ENCODE measurements at places on chromosomes 4 and X.
A peak's percentile ranks its signal among the peaks of the same experiment; 100 is the strongest.

- H3K4me1 ChIP-seq: no peaks in the 10 kb centered on the region
- H3K4me3 ChIP-seq: no peak overlapping the region
- H3K27me3 ChIP-seq: no peaks in the 10 kb centered on the region
- no peak overlapping the region for H3K27ac ChIP-seq
These were observed 290.7 kb downstream of the PCDH10 start for GRCh38 chr4:133439830-133440229.

DNA sequence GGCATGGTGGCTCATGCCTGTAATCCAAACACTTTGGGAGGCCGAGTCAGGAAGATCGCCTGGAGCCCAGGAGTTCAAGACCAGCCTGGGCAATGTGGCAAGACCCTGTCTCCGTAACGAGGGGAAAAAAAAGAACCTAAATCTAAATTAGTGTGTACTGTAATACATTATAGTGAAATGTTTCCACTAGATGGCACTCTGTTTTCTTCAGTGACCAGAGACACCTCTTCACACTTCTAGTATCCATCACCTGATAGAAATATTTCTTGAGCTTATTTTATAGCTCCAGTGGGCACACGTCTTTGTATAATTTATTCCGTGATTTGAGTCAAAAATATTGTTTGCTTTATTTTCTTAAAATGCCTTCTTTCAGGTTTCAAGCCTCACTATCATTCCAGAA, 600.9 kb upstream of the DIPK2B start:
- no peaks in the 10 kb centered on the region for H3K27me3 ChIP-seq
- peaks cover 21% of the 10 kb centered on the region for H3K4me1 ChIP-seq
- H3K27ac ChIP-seq: no peak overlapping the region
- no peak for DNase-seq
- H3K4me3 ChIP-seq: no peak overlapping the region
- no peaks in the 10 kb centered on the region for H3K36me3 ChIP-seq

DNA sequence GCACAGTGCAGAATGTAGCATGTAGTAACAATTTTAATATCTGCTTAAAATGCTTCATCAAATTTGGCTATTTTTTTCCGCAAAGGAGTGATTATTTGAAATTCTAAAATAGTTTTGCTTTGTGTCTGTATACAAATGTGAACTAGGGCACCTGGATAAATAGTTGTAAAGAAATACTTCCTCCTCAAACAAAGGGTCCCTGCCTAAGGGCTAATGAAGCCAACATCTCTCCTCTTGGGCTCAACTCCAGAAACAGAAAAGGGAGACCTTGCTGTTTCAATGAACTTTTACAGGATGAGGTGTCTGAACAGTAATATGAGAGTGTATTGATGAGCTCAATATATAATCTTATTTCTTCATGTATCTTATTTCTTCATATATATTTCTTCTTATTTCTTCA, 30.8 kb upstream of the SCOC start:
- H3K4me3 ChIP-seq: no peak overlapping the region
- peaks cover 9% of the 10 kb centered on the region for H3K27me3 ChIP-seq
- no peak for DNase-seq
- peaks cover 5% of the 10 kb centered on the region for H3K4me1 ChIP-seq

DNA sequence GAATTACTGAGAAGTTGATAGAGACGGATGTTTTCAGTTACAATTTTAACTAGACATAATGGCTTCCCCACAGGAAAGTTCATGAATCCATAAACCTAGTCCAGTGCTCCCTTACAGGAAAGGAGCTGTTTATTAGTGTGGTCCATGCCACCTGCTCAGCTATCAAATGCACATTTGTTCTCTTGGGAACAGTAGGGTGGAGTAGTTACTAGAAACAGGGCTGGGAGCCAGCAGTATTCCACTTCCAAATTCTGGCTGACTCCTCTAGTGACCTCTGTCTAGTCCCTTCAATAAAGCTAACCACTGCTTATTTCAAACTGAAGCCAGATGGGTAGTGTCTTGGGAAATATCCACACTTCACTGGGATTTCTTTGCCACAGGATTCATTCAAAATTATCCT, 88.4 kb upstream of the TLL1 start:
- H3K4me3 ChIP-seq: no peak overlapping the region
- no peaks in the 10 kb centered on the region for H3K36me3 ChIP-seq
- no peaks in the 10 kb centered on the region for H3K4me1 ChIP-seq
- H3K27ac ChIP-seq: no peak overlapping the region
- no peaks in the 10 kb centered on the region for H3K27me3 ChIP-seq
- no peak for DNase-seq

DNA sequence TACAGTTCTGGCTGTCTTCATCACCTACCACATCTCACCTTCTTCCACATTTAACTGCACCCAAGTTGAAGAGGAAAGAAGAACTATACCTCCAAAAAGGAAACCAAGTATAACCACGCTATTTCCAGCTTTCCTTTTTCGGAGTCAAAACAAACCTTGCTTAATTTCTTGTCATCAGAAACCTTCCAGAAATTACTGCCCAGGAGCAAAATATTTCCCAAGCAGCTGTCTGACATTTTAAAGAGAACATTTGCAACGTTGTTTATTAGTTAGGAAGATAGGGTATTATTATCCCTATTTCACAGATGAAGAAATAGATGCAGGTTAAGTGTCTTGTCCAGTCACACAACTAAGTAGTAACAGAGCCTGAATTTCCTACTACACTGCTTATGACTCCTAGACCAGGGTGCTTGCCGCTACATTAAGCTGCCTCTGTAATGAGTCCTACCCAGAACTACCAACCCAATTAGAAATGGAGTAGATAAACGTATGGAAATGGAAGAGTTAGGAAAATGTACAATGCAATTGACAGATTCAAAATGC, 2.2 kb upstream of the ACSL4 start:
- H3K4me3 ChIP-seq: no peak overlapping the region
- H3K27me3 ChIP-seq: peaks cover 3% of the 10 kb centered on the region
- no peak for DNase-seq
- peaks cover 22% of the 10 kb centered on the region for H3K4me1 ChIP-seq
- peak overlapping the region; percentile 67 for H3K27ac ChIP-seq

DNA sequence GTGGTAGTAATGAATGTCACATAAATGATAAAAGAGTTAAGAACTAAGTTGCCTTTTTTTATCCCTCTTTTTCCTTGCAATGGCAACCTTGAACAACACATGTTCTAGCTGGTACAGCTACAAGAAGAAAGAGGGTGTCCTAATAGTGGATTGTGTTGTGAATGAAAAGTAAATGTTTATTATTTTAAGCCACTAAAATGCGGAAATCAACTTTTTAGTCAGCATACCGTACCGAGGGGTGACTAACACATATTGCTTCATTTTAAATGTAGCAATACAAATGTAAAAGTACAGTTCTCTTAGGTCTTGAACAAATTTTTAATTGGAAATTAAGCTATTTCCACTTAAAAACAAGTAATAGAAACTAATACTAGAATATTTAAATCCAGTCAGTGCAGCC, 17.7 kb upstream of the AP1AR start:
- no peak overlapping the region for H3K27ac ChIP-seq
- H3K27me3 ChIP-seq: no peaks in the 10 kb centered on the region
- no peak for DNase-seq
- no peaks in the 10 kb centered on the region for H3K36me3 ChIP-seq

DNA sequence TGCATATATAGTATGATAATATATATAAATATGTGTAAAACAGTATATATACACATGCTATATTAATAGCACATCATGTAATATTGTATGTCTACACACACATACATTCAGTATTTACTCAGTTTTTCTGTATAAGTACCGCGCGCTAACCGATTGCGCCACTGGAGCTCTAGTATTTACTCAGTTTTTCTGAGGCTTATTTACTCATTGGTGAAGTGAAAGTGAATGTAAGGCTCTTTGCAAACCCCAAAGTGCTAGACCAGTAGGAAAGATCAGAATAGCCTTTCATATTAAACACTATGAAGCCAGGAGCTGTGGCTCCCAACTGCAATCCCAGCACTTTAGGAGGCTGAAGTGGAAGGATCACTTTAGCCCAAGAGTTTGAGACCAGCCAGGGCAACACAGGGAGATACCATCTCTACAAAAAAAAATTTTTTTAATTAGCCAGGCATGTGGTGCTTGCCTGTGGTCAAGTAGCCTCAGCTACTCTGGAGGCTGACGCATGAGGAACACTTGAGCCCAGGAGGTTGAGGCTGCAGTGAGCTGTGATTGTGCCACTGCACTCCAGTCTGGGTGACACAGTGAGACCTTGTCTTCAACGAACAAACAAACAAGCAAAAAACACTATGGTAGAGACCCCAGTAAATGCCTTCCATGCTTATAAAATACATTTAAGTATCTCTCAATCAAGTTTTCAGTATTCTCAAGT, 125.8 kb downstream of the KIT start:
- no peak for DNase-seq
- H3K4me3 ChIP-seq: no peak overlapping the region
- no peaks in the 10 kb centered on the region for H3K4me1 ChIP-seq
- no peaks in the 10 kb centered on the region for H3K36me3 ChIP-seq

- DNase-seq: no peak
- peaks cover 35% of the 10 kb centered on the region for H3K4me1 ChIP-seq
- peaks cover 14% of the 10 kb centered on the region for H3K36me3 ChIP-seq
- peak overlapping the region; percentile 92 for H3K27ac ChIP-seq
- H3K27me3 ChIP-seq: no peaks in the 10 kb centered on the region
These were observed 88.9 kb downstream of the GPR143 start for GRCh38 chrX:9676738-9677097.

DNA sequence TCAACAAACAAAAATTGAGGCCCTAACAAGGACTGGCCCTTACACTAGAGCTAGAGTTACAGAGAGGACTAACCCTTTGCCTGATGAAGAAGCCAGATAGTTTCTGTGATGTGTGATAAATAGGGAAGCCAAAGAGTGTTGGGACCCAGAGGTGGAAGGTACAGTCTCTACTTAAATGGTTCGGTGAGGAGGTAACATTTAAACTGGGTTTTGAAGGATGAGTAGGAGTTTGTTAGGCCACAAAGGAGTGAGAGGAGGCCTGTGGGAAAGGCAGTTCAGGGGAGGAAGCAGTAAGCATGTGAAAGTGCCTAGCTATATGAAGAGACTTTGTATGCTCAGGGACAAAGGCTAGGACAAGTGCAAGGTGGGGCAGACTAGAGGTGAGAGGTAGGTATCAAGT, 23.8 kb upstream of the LIMCH1 start:
- no peak overlapping the region for H3K27ac ChIP-seq
- H3K4me1 ChIP-seq: no peaks in the 10 kb centered on the region
- no peaks in the 10 kb centered on the region for H3K36me3 ChIP-seq
- no peak overlapping the region for H3K4me3 ChIP-seq
- DNase-seq: no peak

GRCh38 chr4:14302021-14302420, 674.5 kb upstream of the BOD1L1 start:
- H3K27ac ChIP-seq: no peak overlapping the region
- DNase-seq: no peak
- no peak overlapping the region for H3K4me3 ChIP-seq
- peaks cover 5% of the 10 kb centered on the region for H3K36me3 ChIP-seq

- H3K27ac ChIP-seq: no peak overlapping the region
- H3K4me1 ChIP-seq: no peaks in the 10 kb centered on the region
- DNase-seq: no peak
- no peak overlapping the region for H3K4me3 ChIP-seq
These were observed 255.4 kb upstream of the CXorf51A start for GRCh38 chrX:147069926-147070325.

DNA sequence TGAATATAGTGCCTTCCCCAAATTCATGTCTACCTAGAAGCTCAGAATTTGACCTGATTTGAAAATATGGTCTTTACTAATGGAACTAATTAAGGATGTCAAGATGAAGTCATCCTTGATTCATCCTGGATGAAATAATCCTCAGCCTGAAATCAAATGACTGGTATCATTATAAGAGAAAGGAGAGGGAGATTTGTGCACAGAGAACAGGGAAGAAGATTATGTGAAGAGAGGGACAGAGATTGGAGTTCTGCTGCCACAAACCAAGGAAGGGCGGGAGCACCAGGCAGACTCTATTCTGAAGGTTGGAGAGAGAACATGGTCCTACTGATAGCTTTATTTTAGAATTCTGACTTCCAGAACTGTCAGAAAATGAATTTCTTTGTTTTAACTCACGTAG, 680.9 kb upstream of the AADAT start:
- no peak overlapping the region for H3K4me3 ChIP-seq
- no peak for DNase-seq
- H3K27me3 ChIP-seq: no peaks in the 10 kb centered on the region
- no peaks in the 10 kb centered on the region for H3K36me3 ChIP-seq

GRCh38 chrX:332496-332860, 13.9 kb upstream of the GTPBP6 start:
- no peak for DNase-seq
- H3K4me1 ChIP-seq: peaks cover 7% of the 10 kb centered on the region
- H3K27me3 ChIP-seq: peaks cover 9% of the 10 kb centered on the region
- no peak overlapping the region for H3K4me3 ChIP-seq
- H3K36me3 ChIP-seq: peaks cover 20% of the 10 kb centered on the region
- H3K27ac ChIP-seq: no peak overlapping the region

- no peaks in the 10 kb centered on the region for H3K4me1 ChIP-seq
- no peak for DNase-seq
- H3K4me3 ChIP-seq: no peak overlapping the region
- H3K36me3 ChIP-seq: no peaks in the 10 kb centered on the region
These were observed 37.3 kb upstream of the NMU start for GRCh38 chr4:55673424-55673823.

- peaks cover 4% of the 10 kb centered on the region for H3K4me1 ChIP-seq
- no peak overlapping the region for H3K4me3 ChIP-seq
- H3K27ac ChIP-seq: no peak overlapping the region
- no peak for DNase-seq
- H3K36me3 ChIP-seq: peaks cover 8% of the 10 kb centered on the region
- no peaks in the 10 kb centered on the region for H3K27me3 ChIP-seq
These were observed 38.0 kb downstream of the YIPF6 start for GRCh38 chrX:68536884-68537283.

- no peak overlapping the region for H3K4me3 ChIP-seq
These were observed 20.3 kb downstream of the MEPE start for GRCh38 chr4:87853108-87853507.

GRCh38 chr4:158238575-158238974, 28.3 kb downstream of the TMEM144 start:
- no peaks in the 10 kb centered on the region for H3K4me1 ChIP-seq
- no peaks in the 10 kb centered on the region for H3K27me3 ChIP-seq

DNA sequence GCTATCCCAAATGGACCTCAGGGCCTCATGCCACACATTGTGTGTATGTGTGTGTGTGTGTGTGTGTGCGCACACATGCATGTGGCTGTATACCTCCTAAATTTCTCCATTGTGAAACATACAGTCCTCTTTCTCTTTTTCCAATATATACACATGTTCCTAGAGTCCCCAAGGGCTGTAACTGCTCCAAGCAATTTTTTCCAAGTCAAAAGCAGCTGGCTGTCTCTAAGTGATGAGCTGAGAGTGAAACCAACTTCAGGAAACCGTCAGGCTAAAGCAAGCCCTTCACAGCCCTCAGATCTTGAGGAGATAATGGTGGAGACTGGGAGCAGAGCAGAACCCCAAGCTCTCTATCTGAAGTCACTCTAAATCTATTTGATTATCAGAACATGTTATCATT, 496.1 kb upstream of the DIPK2B start:
- DNase-seq: no peak
- no peak overlapping the region for H3K27ac ChIP-seq
- no peak overlapping the region for H3K4me3 ChIP-seq
- peaks cover 21% of the 10 kb centered on the region for H3K27me3 ChIP-seq

Measured in stimulated activated naive B cell treated with anti-CD40 and anti-IgM and Interleukin-4, amounts not matched to agents 10 μg/mL and 1 μg/mL and 100 μg/mL, for 72 hours (primary cell).